Activated CD4-positive, alpha-beta T cell treated with anti-CD3 and anti-CD28 coated beads, Interleukin-2, Interleukin-6, amounts not matched to agents 100 ng/mL and 50 ng/mL, durations not matched to agents 16 hours and 8 hours (primary cell): ENCODE measurements at places on chromosomes 4 and X.

DNA sequence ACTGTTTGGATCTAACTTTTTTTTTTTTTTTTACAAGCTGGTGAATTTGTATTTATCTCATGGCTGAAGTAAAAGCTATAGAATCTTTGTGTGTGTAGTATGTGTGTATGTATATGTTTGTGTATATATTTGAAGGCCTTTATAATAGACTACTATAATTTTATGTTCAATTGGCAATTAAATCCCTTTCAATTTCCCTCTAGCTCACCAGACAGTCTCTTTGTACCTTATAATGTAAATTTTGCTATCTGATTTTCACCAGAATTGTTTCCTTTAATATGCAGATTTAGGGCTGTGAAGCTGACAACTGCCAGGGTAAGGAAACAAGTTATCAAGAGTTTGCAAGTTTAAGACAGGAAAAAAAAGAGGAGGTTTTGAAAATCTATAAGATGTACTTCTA is 33.1 kb upstream of the MTMR8 start:
- DNase-seq = no peak

- peak; percentile 50 for DNase-seq
Measured at GRCh38 chr4:67581208-67581857, 22.8 kb downstream of the STAP1 start.

- DNase-seq = no peak
Measured at GRCh38 chr4:120692964-120693363, 229.6 kb downstream of the PRDM5 start.

- DNase-seq = no peak
Measured at GRCh38 chr4:123116412-123116811, 194.0 kb upstream of the NUDT6 start.

- DNase-seq = no peak
Measured at GRCh38 chr4:140374130-140374477, 658 bp downstream of the SCOC start.

DNA sequence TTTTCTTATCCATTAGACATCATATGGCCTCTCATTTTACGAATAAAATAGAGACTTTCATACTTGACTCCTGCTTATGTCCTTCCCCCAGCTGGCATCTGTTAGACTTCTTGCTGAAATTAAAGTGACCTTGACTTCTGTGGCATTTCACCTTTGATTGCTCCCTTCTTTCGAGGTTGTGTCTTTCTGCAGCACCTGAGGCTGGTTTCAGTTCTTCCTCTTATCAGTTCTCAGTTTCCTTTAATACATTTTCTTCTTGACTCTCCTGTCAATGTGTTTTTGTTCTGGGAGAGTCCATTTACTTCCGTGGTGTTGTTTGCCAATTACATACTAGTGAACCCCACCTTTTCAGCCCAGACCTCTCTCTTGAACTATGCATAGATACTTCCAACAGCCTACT is 81.6 kb downstream of the RBPJ start:
- DNase-seq = no peak

DNA sequence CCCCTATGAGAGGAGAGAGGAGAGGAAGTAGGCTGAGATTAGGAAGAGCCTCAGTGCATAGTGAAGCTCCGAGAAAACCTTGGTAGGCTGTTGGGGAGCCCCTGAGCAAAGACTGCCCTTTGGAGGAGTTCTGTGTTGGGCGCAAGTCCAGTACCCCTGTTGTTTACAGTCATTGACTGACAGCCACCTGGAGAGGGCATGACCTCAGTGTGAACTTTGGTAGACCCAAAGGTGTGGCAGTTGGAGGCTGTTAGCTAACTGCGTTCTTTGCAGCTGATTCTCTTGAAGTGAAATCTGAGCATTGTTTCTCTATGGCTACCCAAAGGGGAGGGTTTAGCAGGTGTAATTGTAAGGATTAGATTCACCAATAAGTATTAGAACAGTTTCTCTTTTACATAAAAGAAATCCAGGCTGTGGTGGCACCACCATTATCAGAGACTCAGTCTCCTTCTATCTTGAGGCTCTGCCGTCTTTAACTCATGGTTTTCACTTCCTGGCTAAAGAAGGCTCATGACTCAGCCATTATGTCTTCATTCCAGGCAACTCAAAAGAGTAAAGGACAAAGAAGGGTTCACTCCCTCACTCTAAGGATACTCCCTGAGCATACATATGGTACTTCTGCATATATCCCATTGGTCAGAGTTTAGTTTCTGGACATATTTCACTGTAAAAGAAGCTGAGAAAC is 33.4 kb downstream of the ANXA3 start:
- no peak for DNase-seq

GRCh38 chrX:139967300-139967699 is 2.0 kb upstream of the CXorf66 start:
- DNase-seq = peak; percentile 11

DNA sequence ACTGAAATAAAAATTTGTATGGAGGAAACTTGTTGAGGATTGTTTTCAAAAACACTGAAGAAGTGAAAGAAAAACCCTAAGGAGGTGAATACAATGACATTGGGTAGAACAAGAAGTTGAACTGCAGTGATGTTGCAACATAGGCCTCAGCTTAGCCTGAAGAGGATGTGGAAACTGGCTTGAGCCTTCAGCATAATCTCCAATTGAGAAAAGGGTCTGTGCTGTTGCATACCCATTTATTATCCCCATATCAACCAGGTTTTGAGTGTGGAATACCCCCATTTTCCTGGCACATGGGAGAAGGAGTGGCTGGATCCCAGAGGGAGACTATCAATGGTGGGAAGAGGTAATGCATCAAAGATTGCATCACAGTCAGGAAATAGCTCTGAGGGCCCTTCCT is 695.0 kb upstream of the HS3ST1 start:
- no peak for DNase-seq

- no peak for DNase-seq
Measured at GRCh38 chrX:42585842-42586621, 191.9 kb downstream of the PPP1R2C start.

DNA sequence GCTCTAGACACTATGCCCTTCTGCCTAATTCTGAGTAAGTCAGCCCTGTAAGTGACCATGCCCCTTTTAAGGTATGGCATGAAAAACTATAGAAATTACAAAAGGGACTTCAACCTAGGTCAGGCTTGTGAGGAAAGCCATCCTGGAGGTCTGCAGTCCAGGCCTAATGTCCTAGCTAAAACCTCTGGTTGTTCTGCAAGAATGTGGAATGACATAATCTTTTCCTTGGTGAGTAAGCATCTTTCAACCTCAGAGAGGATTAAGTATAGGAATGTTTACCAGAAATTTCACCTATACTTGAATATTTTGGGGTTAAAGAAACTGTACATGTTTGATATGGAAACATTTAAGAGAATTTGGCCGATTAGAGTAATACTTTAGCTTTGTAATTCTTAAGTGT is 23.8 kb upstream of the HPSE start:
- no peak for DNase-seq

DNA sequence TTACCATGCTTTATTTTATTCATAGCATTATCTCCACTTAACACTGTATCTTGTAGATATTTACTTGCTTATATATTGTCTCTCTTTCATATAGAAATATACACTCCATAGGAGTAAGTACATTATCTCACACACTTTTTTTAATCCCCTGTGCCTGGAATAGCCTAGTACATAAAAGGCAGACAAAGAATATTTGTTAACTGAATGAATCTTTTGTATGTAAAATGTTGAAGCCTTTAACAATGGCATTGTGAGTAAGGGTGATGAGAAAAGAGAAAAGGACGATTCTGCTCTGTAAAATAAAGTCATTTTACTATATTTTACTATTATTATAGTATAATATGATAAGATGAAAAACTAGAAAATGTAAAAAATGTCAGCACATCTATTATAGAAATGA is 97.7 kb upstream of the PDHA2 start:
- no peak for DNase-seq

DNA sequence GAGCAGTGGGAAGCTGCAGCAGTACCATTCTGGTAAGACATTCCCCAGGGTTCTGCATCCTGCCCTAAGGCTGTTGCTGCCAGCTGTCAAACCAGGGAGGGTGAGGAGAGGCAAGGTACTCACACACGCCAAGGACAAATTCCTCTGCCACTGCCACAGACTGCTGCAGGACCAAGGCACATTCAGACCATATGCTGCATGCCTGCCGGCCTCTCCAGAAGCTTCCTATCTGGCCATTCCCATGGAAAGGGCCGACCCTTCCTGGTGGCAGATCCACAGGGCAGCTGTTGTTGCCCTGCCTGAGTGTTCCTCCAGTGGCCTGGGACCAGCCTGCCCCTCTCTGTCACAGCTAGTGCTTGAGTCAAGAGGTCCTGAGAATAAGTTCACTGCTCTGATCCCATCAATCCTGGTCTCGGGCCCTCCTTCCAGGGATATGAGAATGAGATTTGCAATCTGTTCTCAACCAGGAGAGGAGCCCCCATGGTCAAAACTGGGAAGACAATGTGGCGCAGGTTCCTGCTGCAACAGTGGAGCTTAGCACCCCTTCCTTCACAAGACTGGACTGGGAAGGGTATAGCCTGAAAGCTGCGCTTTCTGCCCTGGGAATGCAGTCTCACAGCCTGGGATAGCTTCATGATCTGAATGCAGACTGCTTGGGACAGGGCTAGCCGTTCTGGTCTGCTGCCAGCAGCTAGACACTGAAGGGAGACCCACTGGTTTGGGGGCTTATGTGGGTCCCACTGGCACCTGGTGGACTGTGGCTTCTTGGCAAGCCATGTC is 342.5 kb upstream of the NDST3 start:
- no peak for DNase-seq

GRCh38 chr4:146550161-146550560 is 28.4 kb upstream of the SLC10A7 start:
- no peak for DNase-seq

DNA sequence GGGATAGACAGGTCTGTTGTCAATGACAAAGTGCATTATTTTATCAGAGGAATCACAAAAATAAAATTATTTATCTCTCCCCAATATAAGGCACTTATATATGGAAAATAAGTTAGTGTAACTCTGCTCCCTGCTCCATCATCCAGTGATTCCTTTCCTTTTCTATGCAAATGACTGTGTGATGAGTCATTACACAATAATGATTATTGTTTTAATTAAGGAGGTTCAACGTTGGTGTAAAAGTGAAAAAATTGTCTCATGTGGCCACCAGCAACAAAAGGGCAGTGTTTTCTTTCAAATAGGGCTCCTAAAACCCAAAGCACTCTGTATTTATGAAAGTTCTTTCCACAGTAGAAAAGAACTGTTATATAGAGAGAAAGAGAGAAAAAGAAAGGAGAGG is 16.7 kb downstream of the SLC7A11 start:
- no peak for DNase-seq

- no peak for DNase-seq
Measured at GRCh38 chr4:171067422-171067821, 745.8 kb upstream of the GALNTL6 start.

DNA sequence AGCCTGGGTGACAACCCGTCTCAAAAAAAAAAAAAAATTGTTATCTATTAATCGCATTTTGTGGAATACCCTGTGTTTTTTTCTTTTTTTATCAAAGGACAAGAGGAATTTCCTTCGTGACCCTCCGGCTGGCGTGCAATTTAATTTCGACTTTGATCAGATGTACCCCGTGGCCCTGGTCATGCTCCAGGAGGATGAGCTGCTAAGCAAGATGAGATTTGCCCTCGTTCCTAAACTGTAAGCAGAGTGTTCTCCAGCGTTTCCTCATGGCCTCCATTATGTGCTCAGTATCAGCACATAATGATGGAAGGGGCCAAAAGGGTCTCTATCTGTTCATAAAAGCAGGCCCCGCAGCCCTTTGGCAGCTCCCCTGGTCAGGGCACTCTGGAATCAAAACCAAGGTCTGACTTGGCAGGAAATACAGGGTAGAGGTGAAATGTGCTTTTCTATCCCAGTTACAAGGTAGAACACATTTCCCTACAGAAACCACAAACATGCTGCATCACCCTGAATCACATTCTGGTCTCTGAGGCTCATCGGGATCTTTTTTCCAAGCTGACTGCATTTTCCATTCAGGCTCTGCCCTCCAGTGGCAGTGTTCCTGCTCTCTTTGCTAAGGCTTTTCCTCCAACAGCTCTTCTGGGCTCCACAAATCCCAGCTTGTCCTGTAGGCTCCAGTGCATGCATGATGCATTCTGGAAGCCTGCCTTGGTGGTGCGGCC is 24.4 kb downstream of the SYAP1 start:
- DNase-seq = no peak

DNA sequence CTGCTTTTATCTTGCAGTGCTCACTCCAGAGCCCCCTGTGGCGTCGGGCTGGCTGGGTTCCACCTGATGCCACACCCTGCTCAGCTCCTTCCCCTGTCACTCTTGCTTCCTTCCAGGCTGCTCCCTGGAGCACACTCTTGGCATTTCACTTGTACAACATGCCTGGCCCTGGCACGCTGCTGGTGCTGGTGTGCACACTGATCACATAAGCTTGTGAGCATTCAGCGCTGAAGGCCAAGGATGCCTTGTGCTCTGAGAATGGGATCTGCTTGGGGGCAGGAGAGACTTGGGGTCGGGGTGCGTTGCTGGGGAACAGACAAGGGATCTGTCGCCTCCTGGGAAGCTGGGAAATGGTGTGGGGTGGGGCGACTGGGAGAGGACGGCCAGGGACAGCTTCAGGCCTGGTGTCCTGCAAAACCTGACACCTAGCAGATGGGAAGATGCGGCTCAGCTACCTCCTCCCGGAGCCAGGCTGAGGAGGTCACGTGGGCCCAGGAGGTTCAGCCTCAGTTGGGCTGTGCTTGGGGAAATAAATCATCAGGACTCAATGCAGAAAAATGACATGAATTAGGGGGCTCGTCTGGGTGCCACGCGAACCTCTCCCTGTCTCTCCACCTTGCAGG is 108.5 kb downstream of the PHKA2 start:
- DNase-seq = no peak

- DNase-seq = no peak
Measured at GRCh38 chr4:176549161-176549865, 229.5 kb downstream of the SPCS3 start.

- no peak for DNase-seq
Measured at GRCh38 chr4:176896211-176896610, 103.5 kb upstream of the VEGFC start.

- DNase-seq = no peak
Measured at GRCh38 chr4:48974979-48975640, 11.0 kb upstream of the CWH43 start.

- DNase-seq = no peak
Measured at GRCh38 chrX:39043838-39044550, 242.7 kb downstream of the MID1IP1 start.

GRCh38 chr4:182576601-182577289 is 333.5 kb downstream of the TENM3 start:
- no peak for DNase-seq
